Skin of body (tissue), 3 donors: ENCODE measurements at places on chromosomes 5 and 9. TPM values are rescaled to one million over a fixed set of nuclear protein-coding genes. Genes with fewer than 3 reads are reported as not detected.

The GLRA1 gene
- not detected for total RNA-seq

The PCDHGB3 gene
- 4.3 TPM for total RNA-seq

The WDR38 gene
- not detected for total RNA-seq

The OLFML2A gene
- 49.1 TPM for total RNA-seq

The N4BP3 gene
- total RNA-seq, result 4.6 TPM

The HTR1A gene
- not detected for total RNA-seq

The BARHL1 gene
- total RNA-seq, result not detected

The ZNF782 gene
- total RNA-seq, result 9.4 TPM

The SAPCD2 gene
- total RNA-seq, result 5.8 TPM

The TMEM215 gene
- total RNA-seq, result 0.39 TPM

The PCDHA12 gene
- 0.20 TPM for total RNA-seq

The ADAMTSL2 gene
- 1.5 TPM for total RNA-seq

The TMEM252 gene
- not detected for total RNA-seq

The IL7R gene
- total RNA-seq, result 2.0 TPM

The KCNV2 gene
- not detected for total RNA-seq

The CKS2 gene
- 32.4 TPM for total RNA-seq

The NIM1K gene
- 0.10 TPM for total RNA-seq

The NFIB gene
- 124 TPM for total RNA-seq
